ENCODE measurements at places on chromosomes 3 and 15.

DNA sequence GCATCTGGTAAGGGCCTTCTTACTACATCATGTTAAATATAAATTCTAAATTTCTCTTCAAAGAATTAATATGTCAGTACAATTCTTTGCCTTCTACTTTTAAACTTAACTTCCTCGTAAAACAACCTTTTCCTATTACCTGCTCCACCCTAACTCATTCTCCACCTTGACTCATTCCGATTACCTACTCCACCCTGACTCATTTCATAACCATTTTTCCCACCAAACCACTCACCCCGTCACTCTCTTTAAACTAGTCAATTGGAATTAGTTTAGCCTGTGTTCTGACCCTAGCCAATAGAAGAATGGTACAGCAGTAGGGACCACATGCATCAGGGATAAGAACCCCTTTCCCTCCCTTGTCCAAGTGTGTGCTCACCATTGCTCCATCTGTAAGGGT, 65.6 kb downstream of the PLSCR2 start:
- DNase-seq: no peak

DNA sequence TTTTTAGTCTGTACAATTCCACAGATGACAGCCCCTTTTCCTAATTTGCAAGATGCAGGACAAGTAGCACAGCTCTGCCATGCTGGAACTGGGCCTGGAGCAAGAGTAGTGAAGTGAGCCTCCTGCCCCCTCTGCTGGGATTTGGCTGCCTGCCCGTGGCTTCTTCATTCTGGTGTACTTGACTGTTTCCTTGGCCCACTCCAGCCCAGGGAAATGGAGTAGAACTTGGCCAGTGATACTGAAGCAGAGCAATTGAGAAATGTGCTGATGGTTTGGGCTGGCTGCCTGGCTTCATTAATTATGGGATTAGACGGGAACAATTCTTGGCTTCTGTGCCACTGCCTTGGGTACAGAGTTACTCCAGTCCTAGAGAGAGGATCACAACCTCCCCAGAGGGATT, 2.8 kb downstream of the GPD1L start:
- no peak for DNase-seq

GRCh38 chr3:178182337-178182779, 353.9 kb upstream of the KCNMB2 start:
- DNase-seq: no peak

GRCh38 chr15:60635507-60636352, 156.8 kb upstream of the ICE2 start:
- no peak for DNase-seq

DNA sequence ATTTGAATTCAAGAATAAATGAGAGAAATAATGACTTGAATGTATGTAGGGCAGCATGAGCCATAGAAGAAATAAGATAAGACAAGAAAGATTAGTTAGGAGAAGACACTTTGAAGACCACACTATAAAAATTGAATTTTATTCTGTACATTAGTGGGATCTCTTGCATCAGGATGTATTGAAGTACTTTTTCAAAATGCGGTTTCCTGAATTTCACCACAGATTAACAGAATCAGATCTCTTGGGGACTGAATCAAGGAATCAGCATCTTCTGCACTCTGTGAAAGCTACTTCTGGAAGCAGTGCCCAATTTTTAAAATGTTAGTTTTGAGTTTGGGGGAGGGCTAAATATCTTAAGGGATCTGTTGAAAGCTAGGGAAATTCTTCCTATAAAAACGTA, 763.9 kb upstream of the GOLIM4 start:
- DNase-seq: no peak

DNA sequence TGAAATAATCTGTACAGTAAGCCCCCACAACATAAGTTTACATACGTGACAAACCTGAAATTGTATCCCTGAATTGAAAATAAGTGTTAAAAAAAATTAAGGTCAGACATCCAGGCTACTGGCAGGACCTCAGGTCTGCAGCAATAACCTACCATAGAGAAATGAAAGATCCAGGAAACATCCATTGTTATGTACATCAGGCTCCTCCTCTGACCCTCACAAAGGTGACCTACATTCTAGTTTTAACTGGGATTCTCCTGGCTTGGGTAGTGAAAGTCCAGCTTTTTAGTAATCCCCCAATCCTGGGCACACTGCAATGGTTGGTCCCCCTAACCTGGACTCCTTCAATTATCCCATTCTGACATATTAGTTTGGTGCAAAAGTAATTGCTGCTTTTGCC, 749.6 kb upstream of the LMCD1 start:
- DNase-seq: no peak

- no peak for DNase-seq
These were observed 16.0 kb upstream of the RNU6-1 start for GRCh38 chr15:67855842-67856241.

DNA sequence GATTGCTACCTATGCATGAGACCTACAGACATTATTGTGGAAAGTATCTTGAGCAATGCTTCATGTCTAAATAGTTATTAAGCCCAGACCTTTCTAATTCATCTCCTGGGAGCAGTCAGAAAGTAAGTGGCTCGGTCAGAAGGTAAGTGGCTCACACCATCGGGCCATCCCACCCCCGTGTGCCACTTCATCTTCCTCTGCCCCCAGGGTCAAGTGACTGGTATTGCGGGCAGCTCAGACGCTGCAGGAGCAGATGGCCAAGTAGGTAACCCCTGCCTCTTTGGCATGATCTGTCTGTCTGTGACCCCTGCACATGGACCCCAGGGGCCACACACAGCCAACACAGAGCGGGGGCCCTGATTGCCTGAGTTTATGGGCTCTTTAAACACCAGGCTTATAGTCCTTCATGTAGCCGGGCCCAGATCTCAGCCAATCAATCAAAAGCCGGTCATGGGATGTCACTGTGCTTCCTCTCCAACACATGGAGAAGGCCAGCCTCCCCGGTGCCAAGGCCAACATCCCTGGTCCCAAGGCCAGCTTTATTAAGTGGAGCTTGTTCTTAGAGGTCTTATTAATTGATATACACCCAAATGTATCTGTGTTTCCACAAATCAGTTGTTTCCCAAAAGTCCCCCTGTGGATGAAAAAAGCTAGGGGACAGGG, 42.9 kb downstream of the LARP6 start:
- DNase-seq: no peak

GRCh38 chr3:16290007-16290826, 25.2 kb downstream of the OXNAD1 start:
- peak; percentile 47 for DNase-seq

- DNase-seq: no peak
These were observed 30.0 kb upstream of the MEIS2 start for GRCh38 chr15:37130356-37130755.

- no peak for DNase-seq
These were observed 22.7 kb downstream of the ERICH6 start for GRCh38 chr3:150681057-150681456.

- DNase-seq: no peak
These were observed 2.1 kb downstream of the IDH2 start for GRCh38 chr15:90099868-90100831.

GRCh38 chr3:25400587-25400986, 27.5 kb upstream of the RARB start:
- no peak for DNase-seq

DNA sequence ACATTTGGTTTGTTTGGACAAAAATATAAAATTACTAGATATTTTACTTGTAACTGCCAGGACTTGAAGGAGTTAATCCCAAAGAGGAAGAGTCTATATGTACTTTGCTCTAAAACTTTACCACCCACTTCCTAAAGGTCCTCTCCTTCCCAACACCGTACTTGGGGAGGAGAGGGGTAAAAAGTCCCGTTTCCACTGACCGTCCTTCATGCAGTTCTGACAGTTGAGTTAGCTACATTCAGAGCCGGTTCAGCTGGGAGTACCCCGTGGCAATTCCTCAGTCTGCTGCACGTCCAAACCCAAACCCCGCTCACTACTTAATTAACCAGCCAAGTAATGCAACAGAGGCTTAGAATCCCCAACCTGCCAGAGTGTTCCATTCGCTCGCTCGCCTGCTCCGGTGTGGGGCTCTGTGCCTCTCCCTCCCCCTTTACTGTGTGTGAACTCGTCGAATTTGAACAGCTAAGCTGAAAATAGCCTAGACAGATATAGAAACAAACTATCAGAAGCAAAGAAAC, 519.7 kb downstream of the FOXP1 start:
- peak; percentile 57 for DNase-seq

- DNase-seq: no peak
These were observed 86.4 kb downstream of the WWTR1 start for GRCh38 chr3:149571381-149571780.

GRCh38 chr15:48384616-48385015, 53.4 kb downstream of the DUT start:
- no peak for DNase-seq

DNA sequence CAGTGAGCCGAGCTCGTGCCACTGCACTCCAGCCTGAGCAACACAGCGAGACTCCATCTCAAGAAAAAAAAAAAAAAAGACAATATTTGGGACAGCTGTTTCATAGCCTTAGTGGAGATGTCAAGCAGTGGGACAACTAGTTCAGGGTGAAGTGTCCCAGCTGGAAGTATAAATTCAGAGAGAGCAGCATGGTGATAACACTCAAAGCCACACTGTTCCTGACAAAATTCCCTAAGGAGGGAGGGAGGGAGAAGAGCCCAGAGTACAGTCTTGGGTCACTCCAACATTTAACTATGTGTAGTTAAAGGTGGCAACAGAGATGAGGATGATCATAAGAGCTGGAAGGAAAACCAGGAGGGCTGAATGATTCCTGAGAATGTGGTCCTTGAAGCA, 21.1 kb upstream of the IP6K2 start:
- no peak for DNase-seq

- no peak for DNase-seq
These were observed 122.2 kb upstream of the DCBLD2 start for GRCh38 chr3:99023590-99024192.

DNA sequence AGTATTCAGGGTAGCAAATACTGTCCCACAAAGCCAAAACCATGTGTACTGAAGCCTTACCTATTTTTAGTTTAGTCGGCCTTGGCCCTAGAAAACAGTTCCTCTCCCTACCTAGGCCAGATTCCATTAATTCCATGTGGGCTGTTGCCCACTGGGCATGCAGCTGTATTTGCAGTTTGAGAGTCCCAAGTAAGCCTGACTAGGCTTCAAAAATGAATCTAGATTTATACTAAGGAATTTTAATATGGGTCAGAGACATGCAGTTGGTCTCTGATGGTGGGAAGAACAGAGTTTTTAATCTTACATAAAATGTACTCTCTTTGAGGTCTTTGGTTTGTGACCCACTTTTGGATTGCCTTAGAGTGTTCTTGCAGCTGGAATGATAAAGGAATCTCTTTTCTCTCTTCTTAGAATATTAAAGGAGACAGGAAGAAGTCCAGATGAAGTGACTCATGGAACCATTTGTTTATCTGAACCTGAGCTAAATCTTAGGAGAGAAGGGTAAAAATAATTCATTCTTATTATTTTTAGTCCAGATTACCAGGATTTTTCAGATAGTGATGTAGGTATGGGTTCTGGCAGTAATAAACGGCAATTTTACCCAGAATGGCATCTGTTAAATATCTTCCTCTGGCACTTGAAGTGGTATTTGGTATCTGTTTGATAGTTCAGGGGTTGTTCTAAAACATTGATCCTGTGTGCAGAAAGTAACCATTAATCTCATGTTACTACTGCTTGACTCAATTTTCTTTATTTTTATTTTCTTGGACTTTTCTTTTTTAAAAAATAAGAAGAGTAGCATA, 33.8 kb downstream of the GLCE start:
- no peak for DNase-seq

DNA sequence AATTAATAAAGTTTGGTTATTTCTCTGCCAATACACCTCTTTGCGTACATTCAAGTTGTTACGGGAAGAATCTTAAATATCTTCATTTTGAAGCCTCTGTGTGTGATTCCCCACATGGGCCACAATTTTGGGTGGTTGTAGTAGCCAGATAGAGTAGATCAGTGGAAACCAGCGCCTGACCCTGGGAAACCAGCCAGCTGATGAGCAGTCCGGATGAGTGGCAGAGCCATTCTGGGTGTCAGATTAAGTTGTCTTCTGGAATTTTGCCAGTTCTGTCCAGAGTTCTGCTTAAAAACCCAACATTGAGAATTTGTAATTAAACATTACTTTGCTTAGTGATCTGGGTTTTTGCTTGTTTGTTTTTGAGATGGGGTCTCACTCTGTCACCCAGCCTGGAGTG, 49.7 kb downstream of the MRPS25 start:
- DNase-seq: no peak

DNA sequence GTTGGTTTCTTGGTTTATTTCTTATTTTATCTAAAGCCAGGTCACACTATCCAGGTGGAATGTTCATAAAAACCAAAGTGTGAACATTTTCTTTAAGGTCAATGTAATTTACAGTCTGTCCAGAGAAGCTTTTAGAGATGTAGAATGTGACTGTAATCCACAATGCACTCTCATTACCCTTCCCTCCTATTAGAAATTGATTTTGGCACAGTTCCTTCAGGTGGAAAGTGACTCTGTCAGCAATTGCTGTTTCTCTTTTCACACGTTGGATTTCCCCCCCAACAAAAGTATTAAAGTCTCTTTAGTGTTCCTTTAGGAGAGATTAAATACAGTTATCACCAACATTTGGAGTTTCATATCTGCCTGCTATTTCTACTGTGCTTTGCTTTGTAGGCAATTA, 31.6 kb upstream of the COPB2 start:
- DNase-seq: no peak

- DNase-seq: no peak
These were observed 4.3 kb downstream of the SLCO3A1 start for GRCh38 chr15:91857772-91858171.

DNA sequence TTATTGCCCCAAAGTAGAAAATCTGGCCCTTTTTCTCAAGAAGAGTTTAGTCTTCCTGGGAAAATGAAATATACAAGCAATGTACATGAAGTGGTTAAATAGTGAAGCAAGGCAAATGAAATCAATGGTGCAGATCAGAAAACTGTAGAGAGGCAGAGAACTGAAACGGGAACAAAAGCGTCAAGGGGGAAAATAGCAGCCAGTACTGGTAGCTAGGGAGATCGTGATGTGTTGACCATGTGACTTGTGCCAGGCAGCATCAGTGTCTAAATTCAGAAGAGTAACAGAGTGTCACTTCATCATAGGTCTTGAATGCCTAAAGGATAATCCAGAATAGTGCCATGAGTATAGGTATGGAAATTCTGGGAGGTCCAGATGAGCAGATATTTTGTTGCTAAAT, 163.1 kb downstream of the CHL1 start:
- no peak for DNase-seq

DNA sequence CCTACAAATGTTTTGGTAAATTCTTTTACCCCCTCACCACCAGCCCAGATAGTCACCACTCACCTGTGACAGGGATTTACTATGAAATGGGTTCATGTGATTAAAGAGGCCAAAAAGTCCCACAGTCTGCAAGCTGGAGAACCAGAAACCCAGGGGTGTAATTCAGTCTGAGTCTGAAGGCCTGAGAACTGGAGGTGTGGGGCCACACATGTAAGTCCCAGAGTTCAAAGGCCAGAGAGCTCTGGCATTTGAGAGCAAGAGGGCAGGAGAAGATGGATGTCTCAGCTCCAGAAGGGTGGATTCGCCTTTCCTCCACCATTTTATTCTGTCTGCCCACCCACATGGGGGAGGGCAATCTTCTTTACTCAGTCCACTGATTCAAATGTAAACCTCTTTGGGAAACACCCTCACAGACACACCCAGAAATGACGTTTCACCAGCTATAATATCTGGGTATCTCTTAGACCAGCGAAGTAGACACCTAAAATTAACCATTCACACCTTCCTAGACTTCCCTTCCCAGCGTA, 11.9 kb downstream of the RTP3 start:
- no peak for DNase-seq

GRCh38 chr3:11850003-11850402, 3.3 kb upstream of the TAMM41 start:
- DNase-seq: no peak

- DNase-seq: peak; percentile 22
These were observed 2.2 kb upstream of the BNIP2 start for GRCh38 chr15:59691194-59691805.

- no peak for DNase-seq
These were observed 135.0 kb downstream of the TJP1 start for GRCh38 chr15:29687204-29687815.
